Stimulated activated CD8-positive, alpha-beta memory T cell treated with anti-CD3 and anti-CD28 coated beads, Interleukin-4, amount 100 ng/mL, for 4 hours (primary cell): ENCODE measurements at places on chromosomes 4 and X.

DNA sequence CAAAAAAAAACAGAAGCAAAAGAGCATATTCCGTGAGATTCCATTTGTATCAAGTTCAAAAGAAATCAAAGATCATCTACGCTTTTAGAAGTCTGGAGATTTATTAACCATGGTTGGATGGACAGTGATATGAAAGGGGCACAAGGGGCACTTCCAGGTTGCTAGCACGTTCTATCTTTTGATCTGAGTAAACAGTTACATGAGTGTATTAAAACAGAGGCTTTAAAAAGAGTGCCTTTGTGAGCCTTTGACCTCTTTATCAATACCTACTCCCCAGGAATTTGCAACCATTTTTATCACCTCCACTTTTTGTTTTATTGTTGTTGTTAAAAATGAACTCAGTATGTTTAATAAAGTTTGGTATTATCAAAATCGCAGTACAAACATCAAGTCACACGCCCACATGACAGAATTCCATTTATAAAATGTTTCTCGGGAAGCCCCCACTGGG lies 72.4 kb upstream of the UCP1 start:
- no peak for DNase-seq

DNA sequence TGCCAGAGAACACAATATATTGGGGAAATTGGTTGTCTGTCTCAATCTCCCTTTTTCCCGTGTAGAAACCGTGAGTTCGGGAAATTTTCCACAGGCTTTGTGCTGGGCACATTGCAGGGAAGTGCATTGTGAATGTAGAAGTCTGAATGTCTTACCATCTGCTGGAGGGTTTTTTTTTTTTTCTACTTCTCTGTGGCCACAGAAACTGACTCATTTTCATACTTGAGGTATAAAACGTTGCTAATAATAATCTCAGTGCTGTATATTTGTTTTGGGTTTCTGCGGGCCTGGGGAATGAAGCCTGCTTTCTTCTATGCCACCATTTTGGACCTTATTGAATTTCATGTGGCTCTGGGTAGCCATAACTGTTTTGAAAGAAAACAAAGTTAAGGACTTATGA lies 1001.2 kb downstream of the STIM2 start:
- DNase-seq: no peak

GRCh38 chr4:1766106-1767060 lies 26.7 kb upstream of the FGFR3 start:
- no peak for DNase-seq

DNA sequence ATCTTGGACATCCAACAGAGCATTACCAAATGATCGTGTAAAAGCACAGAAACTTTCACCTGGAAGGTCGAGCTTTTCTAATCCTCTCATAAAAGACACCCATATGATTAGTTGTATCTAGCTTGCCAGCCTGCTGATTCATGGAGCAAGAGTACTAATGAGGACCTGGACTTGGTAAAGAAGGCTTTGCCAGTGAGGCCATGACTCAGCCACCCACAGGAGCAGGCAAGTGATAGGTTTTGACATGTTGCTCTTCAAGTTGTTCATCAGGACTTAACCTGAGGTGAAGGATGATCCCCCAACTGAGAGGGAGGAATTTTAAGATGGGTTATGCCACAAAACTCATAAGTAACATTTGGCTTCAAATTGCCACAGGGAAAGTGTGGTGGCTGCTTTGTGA lies 24.7 kb upstream of the EPGN start:
- DNase-seq: no peak

- no peak for DNase-seq
Measured at GRCh38 chr4:114087596-114088230, 108.3 kb upstream of the ARSJ start.

DNA sequence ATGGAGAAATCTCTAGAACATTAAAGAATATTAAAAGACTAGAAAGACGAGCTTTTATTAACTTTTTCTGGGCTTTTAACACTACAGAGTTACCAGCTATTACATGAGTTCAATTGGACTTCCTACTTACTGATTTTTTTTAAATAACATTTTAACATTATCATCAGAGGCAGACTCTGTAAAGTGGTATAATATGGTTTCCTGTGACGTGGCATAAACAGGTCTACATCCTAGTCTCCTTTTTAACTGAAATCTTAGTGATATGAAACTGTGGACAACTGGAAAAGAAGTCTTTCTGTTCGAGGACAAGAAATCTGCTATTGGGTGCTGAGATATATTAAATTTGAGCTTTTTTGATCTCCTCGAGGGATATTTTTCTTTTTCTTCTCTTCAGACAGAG lies 48.7 kb upstream of the ABCG2 start:
- DNase-seq: no peak

DNA sequence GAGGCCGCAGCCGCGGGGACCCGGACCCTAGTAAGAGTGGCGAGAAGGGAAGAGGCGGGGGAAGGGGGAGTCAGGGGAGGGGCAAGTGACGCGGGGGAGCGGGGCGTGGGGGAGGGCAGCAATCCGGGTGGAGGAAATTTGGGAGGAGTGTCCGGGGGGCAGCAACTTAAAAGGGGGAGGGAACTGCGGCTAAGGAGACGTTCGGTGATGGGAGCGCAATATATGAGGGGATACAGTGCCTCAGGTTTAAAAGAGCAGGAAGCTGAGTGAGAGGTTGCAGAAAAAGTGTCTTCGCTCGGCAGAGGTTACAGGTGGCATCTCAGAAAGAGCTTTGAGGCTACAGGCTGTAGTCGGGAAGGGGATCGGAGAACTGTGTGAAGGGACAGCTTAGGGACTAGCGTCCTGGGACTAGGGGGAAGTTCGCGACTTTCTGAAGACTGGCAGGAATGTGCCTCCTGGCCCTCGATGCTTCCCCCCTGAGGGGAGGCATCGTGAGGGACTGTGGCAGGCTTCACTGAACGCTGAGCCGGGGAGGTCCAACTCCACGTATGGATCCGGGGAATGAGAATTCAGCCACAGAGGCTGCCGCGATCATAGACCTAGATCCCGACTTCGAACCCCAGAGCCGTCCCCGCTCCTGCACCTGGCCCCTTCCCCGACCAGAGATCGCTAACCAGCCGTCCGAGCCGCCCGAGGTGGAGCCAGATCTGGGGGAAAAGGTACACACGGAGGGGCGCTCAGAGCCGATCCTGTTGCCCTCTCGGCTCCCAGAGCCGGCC lies 519 bp downstream of the FOXO4 start:
- no peak for DNase-seq

DNA sequence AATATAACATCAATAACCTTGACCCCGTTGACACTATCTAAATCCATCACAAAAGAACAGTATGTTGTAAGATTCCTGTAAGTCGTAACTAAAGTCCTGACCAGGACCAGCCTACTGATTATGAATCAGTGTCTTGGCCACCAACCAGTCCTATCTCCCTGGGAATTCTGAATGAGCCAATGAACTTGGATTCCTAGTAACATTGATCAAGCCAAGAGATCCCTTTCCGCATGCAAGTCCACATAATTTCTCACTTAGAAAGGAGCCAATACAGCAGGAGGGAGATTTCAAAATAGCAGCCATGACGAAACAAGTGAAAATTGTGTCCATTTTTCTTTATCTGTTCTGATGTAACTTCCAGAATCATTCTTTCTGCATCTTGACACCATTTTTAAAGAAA lies 9.5 kb downstream of the XPNPEP2 start:
- no peak for DNase-seq

DNA sequence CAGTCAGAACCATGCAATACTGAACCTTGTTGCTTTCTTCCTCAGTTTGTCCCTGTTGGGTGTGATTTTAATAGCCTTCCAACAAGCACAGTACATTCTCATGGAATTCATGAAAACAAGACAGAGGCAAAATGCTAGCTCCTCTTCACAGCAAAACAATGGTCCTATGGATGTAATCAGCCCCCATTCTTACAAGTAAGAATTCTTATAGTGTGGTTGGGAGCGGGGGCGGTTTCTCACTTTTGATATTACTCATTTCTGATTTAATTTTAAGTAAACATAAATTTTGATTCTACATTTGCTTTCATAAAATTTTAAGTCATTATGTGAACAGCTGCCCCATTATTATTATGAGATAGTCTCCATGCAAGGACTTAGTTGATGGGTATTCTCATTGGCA lies 80.8 kb upstream of the TLR2 start:
- no peak for DNase-seq

GRCh38 chrX:129490330-129490729 lies 33.0 kb downstream of the SMARCA1 start:
- DNase-seq: no peak

GRCh38 chr4:67883458-67883857 lies 344 bp downstream of the TMPRSS11D start:
- no peak for DNase-seq

DNA sequence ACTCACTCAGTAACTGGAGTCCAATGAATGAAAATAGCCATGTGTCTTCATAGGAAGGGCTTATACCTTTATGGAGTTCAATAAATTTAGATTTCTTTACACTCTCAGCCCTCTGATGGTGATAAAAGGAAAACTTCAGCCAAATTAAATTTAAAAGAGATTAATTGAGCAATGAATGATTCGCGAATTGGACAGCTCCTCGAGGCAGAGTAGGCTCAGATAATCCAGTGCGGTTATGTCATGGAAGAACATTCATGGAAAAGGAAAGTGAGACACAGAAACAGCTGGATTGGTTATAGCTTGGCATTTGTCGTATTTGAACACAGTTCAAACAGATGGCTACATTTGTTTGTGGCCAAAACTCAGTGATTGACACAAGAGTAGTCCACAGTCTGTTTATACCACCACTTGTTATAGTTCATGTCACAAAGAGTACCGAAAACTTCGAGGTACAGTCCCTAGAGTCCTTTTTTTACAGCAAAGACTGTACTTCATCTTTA lies 54.6 kb upstream of the TACR3 start:
- no peak for DNase-seq

DNA sequence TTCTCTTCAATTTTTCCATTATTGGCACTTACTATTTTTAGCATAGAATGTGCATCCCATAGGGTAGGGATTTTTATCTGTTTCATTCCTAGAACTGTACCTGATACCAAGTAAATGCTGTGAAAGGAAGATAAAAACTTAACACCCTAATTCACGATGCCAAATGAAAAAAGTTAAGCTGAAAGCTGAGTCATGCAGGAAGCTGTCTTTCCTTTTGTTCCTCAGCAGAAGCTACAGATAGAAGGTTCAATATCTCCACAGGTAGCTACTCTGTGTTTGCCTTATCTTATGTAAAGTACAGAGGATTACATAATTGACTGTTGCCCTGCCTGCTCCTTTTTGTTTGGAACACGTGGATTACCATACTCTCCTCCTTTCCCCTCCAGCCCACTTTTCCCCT lies 77.0 kb downstream of the LRP2BP start:
- no peak for DNase-seq

DNA sequence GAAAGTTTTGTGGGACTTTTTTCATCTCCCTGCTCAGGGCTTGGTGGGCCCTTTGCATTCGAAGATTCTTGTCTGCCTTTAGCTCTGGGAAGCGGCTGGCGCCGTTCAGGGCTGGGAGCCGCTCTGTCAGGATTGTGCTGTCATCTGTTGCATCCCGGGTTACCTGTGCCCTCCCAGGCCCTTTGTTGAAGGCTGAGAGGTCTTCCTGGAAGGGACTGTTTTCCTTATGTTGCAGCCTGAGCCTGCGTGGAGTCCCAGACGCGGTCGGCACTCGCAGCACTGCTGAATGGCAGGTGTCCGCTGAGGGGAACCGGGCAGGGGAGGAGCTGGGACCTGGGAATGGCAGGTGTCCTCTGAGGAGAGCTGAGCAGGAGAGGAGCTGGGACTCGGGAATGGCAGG lies 15.9 kb downstream of the RGS12 start:
- DNase-seq: no peak

DNA sequence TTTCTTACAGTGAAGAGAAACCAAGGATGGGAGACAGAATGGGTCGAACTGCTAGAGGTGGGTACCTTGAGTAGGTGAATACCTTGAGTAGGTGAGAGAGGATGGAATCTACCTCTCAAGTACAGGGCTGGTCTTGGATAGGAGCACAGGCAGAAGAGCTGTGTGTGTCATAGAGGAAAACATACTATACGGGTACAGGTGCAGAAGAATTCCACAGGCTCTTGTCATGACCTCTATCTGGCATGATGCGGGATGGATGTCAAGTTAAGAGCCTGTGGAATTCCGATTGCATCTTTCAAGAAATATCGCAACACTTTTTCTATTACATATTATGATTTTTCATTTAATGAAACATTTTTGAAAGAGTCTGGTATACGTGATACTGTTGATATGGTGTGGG lies 18.0 kb upstream of the OCIAD1 start:
- DNase-seq: no peak

DNA sequence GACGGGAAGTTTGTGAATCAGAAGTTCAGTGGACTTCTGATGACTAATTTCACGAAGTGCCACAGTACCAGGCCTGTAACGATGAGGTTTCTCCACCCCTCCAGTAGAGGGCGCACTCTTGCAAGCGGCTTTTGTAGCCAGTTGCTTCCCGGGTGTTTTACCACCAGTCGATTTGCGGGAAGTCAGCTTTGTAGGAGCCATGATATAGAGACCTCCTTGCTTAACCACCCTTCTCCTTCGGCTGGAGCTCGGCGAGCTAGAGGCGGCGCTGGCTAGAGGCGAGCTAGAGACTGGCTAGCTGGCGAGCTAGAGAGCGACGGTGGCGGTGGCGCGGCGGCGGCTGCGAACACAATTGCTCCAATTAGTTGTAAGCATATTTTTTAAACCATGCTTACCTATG lies 72.0 kb downstream of the IL1RAPL1 start:
- no peak for DNase-seq

DNA sequence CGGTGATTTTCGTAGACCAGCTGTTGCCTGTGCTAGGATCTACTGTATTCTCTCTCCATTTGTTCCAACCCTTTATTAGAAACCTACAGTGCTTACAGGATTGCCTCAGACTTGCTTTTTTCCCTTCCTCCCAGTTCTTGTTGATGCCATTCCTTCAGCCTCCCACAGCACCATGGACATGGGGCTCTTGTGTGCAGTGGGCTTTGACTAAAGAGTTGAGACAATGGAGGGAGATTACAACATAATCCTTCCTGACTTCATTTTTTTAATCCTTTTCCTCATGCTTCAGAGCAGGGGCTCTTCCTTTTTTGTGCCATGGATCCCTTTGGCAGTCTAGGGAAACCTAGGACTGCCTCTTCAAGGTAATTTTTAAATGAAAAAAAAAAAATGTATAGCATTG lies 92.1 kb downstream of the BMPR1B start:
- no peak for DNase-seq

- DNase-seq: no peak
Measured at GRCh38 chrX:102744307-102744706, 23.8 kb downstream of the GPRASP3 start.

- DNase-seq: no peak
Measured at GRCh38 chrX:125291124-125291523, 28.5 kb upstream of the TEX13C start.

DNA sequence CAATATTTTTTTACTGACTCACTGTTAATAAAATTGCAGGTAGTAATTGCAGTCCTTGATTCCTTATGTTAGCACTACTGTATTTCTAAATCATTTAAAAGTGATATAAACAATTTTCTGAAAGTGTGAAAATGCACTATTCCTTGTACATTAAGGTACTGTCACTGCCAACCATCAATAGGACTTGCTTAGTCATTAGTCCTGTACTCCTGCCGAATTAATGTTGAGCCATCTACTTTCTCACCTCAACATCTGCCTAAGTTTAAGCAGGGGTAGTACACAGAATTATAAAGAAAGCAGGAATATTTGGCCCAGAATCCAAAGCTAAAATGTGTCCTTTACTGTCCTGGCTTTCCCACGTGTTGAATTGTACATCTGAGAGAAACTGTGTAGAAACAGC lies 87.0 kb upstream of the TRPC3 start:
- DNase-seq: no peak
